ENCODE measurements at places on chromosomes 3 and 15. TPM values are rescaled to one million over a fixed set of nuclear protein-coding genes. Genes with fewer than 3 reads are reported as not detected.

Gene KIF7
- 9.1 TPM for polyA plus RNA-seq

Gene LRRC2
- polyA plus RNA-seq = 2.1 TPM

Gene SNX22
- polyA plus RNA-seq = 2.6 TPM

Gene RFT1
- 30.9 TPM for polyA plus RNA-seq

Gene CACNA2D2
- 16.8 TPM for polyA plus RNA-seq

Gene POU1F1
- polyA plus RNA-seq = not detected

Gene APBA2
- polyA plus RNA-seq = 11.7 TPM

Gene ALPK3
- polyA plus RNA-seq = 15.3 TPM

Gene CAMK2N2
- 0.18 TPM for polyA plus RNA-seq

Gene MAP1A
- polyA plus RNA-seq = 8.5 TPM

Gene NR2E3
- 0.82 TPM for polyA plus RNA-seq

Gene SEMA3F
- 82.6 TPM for polyA plus RNA-seq

Gene ITIH1
- polyA plus RNA-seq = not detected

Gene FETUB
- 0.48 TPM for polyA plus RNA-seq

Gene CCR9
- 0.09 TPM for polyA plus RNA-seq

Gene ANKRD34C
- 0.08 TPM for polyA plus RNA-seq

Gene TRH
- 0.25 TPM for polyA plus RNA-seq

Gene DUOX1
- polyA plus RNA-seq = 2.3 TPM

Gene CTXN2
- 0.11 TPM for polyA plus RNA-seq

Gene TP63
- 1.9 TPM for polyA plus RNA-seq

Gene SLC27A2
- polyA plus RNA-seq = 52.8 TPM

Gene PPIB
- polyA plus RNA-seq = 530 TPM
